ENCODE measurements at places on chromosomes 1 and 21. TPM values are rescaled to one million over a fixed set of nuclear protein-coding genes. Genes with fewer than 3 reads are reported as not detected.

VANGL2 gene
- 35.0 TPM for polyA plus RNA-seq

AADACL3 gene
- polyA plus RNA-seq = not detected

FAM177B gene
- polyA plus RNA-seq = not detected

KLF17 gene
- polyA plus RNA-seq = not detected

ELAPOR1 gene
- 1.4 TPM for polyA plus RNA-seq

GNAT2 gene
- not detected for polyA plus RNA-seq

TNFRSF9 gene
- polyA plus RNA-seq = 0.14 TPM

S100A14 gene
- polyA plus RNA-seq = 22.1 TPM

LMX1A gene
- 0.07 TPM for polyA plus RNA-seq

FCMR gene
- polyA plus RNA-seq = 1.6 TPM

DMRTA2 gene
- polyA plus RNA-seq = not detected

RNU1-2 gene
- not detected for polyA plus RNA-seq

MCOLN2 gene
- polyA plus RNA-seq = 0.93 TPM

FMN2 gene
- polyA plus RNA-seq = 5.1 TPM

SLAMF1 gene
- 0.09 TPM for polyA plus RNA-seq

CCT3 gene
- polyA plus RNA-seq = 300 TPM

GPR37L1 gene
- 0.06 TPM for polyA plus RNA-seq

LHX8 gene
- not detected for polyA plus RNA-seq

NBPF6 gene
- not detected for polyA plus RNA-seq

NBPF19 gene
- 16.6 TPM for polyA plus RNA-seq

SLFNL1 gene
- 0.23 TPM for polyA plus RNA-seq

RIMS3 gene
- polyA plus RNA-seq = 2.2 TPM

CCDC24 gene
- polyA plus RNA-seq = 14.6 TPM

ABCG1 gene
- 14.1 TPM for polyA plus RNA-seq

MFN2 gene
- 64.7 TPM for polyA plus RNA-seq

ITLN2 gene
- not detected for polyA plus RNA-seq

ADAMTS4 gene
- polyA plus RNA-seq = 0.78 TPM

CAPZA1 gene
- polyA plus RNA-seq = 133 TPM

TMCC2 gene
- 7.9 TPM for polyA plus RNA-seq

SAMSN1 gene
- 3.8 TPM for polyA plus RNA-seq

MCM3AP gene
- 99.7 TPM for polyA plus RNA-seq

AMY2A gene
- not detected for polyA plus RNA-seq

CHTOP gene
- 142 TPM for polyA plus RNA-seq

OR6F1 gene
- polyA plus RNA-seq = not detected

HTR6 gene
- polyA plus RNA-seq = 2.0 TPM

ITLN1 gene
- polyA plus RNA-seq = 0.67 TPM

PRAMEF4 gene
- not detected for polyA plus RNA-seq

RPE65 gene
- polyA plus RNA-seq = 0.31 TPM

RPL5 gene
- polyA plus RNA-seq = 2,444 TPM

CFAP45 gene
- polyA plus RNA-seq = 3.0 TPM

VWA5B1 gene
- 5.4 TPM for polyA plus RNA-seq

GJB3 gene
- 0.26 TPM for polyA plus RNA-seq

CACNA1S gene
- 0.50 TPM for polyA plus RNA-seq

ARTN gene
- 1.9 TPM for polyA plus RNA-seq

FCRLA gene
- 0.45 TPM for polyA plus RNA-seq

KCNT2 gene
- 11.2 TPM for polyA plus RNA-seq

KIF17 gene
- 5.8 TPM for polyA plus RNA-seq

WNT2B gene
- 3.4 TPM for polyA plus RNA-seq

GJA9 gene
- polyA plus RNA-seq = 0.45 TPM

NBPF10 gene
- polyA plus RNA-seq = 4.0 TPM

POU3F1 gene
- 0.91 TPM for polyA plus RNA-seq

SPRR3 gene
- polyA plus RNA-seq = not detected

CD5L gene
- not detected for polyA plus RNA-seq

GORAB gene
- polyA plus RNA-seq = 19.1 TPM

RAB4A gene
- 54.4 TPM for polyA plus RNA-seq

BECN2 gene
- not detected for polyA plus RNA-seq

C4BPA gene
- 0.42 TPM for polyA plus RNA-seq

Measured in renal cortex interstitium (tissue), 15 donors.